Kidney epithelial cell (primary cell): ENCODE measurements at places on chromosomes 13 and 19. TPM values are rescaled to one million over a fixed set of nuclear protein-coding genes. Genes with fewer than 3 reads are reported as not detected.

Gene ODAD3
- 0.07 and 0.29 TPM in 2 replicates for total RNA-seq

Gene PRODH2
- total RNA-seq, result not detected in 2 replicates

Gene MAP4K1
- total RNA-seq, result 1.3 and 4.7 TPM in 2 replicates

Gene IGFLR1
- total RNA-seq, result 1.9 and 8.8 TPM in 2 replicates

Gene OVOL3
- not detected in 2 replicates for total RNA-seq

Gene RDH8
- not detected in 2 replicates for total RNA-seq

Gene DMKN
- total RNA-seq, result 219 and 266 TPM in 2 replicates

Gene POU2F2
- 1.4 and 2.3 TPM in 2 replicates for total RNA-seq

Gene FFAR2
- total RNA-seq, result not detected in 2 replicates

- no peak for DNase-seq
These were observed at the start of gene PLK5 for GRCh38 chr19:1523412-1524286. Gene PLK5 (plus strand): TSS chr19:1524077. CDS start chr19:1526997, 2,920 bp downstream.

DNA sequence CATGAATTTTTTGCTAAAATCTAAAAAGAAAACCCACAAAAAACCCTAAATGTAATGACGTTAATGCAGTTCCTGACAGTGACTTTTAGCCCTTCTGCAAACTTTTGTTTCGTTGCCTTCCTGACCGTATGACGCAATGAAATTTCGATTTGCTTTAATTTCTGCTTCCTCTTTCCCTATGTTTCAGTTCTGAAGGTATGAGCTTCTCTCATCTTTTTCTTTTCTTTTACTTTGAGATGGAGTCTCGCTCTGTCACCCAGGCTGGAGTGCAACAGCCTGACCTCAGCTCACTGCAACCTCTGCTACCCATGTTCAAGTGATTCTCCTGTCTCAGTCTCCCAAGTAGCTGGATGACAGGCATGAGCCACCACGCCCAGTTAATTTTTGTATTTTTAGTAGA lies 6.1 kb upstream of the LILRA5 start:
- DNase-seq, result no peak

GRCh38 chr19:48468772-48469288 lies 339 bp upstream of the CYTH2 start:
- DNase-seq, result peak; percentile 98

DNA sequence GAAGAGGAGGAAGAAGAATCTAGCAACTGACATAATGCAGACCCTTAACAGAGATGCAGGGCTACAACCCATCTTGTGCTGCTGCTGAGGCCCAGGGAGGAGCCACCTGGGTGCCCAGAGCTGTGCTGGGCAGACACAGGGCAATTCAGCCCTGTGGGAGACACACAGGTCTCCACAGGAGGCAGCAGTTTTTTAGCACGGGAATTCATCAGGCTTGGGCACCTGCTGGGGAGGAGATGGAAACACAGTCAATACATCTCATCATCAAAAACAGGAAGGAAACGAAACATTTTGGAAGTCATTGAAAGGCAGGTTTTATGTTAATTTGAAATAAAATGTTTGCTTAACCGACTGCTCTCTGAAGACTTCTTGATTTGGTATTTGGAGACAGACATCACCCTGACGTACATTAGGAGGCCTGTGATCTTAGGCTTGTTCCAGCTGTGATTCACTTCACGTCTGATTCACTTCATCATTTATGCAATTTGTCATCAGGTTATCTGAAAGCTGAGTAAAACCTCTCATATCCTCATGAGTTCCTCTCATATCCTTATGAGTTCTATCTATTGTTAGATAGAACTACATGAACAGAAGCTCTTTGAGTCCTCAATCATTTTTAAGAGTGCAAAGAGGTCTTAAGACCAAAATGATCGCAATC lies 77.4 kb downstream of the CYSLTR2 start:
- no peak for DNase-seq

- DNase-seq, result no peak
These were observed 381.6 kb downstream of the KLF5 start for GRCh38 chr13:73440296-73440895.

DNA sequence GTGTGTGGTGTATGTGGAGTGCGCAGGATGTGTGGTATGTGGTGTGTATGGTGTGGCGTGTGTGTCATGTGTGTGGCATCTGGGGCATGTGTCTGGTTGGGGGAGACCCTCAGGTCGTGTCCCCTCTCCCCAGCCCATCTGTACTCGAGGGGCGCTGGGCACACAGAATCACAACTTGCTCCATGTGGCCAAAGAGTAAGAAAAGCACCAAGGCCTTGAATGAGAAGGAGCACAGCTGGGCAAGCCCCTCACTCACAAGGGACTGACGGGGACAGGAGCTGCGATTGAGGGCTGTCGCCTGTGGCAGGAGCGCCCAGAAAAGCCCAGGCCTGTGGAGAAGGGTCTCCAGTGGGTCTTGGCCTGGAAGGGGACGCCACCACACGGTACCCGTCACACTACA lies 62.8 kb downstream of the PEPD start:
- no peak for DNase-seq

DNA sequence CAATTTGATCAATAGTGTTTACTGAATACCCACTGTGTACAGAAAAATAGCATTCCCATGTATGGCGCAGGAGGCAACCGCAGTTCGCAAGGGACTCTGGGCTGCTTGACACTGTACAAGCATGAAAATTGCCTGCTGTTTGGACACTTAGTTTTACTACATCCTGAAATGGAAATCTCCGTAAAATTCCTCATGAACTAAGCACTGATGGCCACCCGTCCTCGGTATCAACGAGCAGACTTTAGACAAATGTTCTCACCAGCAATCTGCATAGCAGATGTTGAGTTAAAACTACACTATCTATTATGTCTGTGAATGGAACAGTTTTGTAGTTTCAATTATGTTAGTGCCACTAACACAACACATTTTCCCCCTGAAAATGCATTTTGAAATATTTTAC lies 294.7 kb downstream of the DCLK1 start:
- no peak for DNase-seq

DNA sequence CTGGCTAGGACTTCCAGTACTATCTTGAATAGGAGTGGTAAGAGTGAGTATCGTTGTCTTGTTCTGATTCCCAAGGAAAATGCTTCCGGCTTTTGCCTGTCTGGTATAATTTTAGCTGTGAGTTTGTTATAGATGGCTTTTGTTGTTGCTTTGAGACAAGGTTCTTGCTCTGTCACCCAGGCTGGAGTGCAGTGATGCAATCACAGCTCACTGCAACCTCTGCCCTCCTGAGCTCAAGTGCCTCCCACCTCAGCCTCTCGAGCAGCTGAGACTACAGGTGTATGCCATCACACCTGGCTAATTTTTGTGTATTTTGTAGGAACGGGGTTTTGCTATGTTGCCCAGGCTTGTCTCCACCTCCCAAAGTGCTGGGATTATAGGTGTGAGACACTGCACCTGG lies 6.1 kb upstream of the ZNF543 start:
- DNase-seq, result no peak

- no peak for DNase-seq
These were observed 120.0 kb downstream of the CCNA1 start for GRCh38 chr13:36552334-36552733.

DNA sequence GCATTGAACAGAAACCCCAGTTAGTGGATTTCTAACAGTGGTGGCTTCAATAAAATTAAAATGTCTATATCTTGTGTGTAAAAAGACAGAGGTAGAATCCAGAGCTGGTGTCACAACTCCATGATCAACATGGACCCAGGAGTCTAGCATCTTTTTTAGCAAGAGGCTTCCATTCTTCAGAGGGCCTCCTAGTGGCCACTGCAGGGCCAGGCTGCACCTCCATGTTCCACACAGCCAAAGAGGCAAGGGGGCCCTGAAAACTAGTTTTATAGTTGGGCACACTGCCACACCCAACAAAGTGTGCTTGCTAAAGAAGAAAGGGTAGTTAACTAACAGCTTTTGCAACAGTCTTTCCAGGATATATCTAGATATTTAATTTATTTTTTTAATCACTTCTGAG lies 12.9 kb downstream of the N4BP2L1 start:
- no peak for DNase-seq

GRCh38 chr13:98370806-98371515 lies 193.9 kb upstream of the RNF113B start:
- DNase-seq, result no peak

GRCh38 chr13:95035311-95036109 lies 265.7 kb downstream of the ABCC4 start:
- DNase-seq, result no peak

DNA sequence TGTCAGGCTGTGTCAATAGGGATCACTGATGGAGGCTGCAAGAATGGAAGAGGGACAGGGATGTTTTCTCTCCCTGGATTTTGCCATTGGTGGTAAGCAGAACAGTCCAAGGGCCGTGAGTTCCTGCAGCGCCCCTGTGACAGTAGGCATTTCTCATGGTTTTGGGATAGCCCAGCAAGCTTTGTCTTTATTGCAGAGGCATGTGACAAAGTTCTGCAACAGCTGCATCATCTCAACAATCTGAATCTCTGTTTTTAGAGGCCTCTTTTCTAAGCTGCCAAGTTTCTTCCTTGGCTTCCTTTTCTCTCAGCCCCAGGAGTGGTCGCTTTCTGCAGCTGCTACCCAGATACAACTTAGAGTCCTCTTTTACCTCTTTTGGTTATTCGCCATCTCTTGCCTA lies 95.7 kb upstream of the TSHZ3 start:
- DNase-seq, result no peak

GRCh38 chr19:53101518-53101917 lies 1.7 kb downstream of the ZNF160 start:
- DNase-seq, result no peak

DNA sequence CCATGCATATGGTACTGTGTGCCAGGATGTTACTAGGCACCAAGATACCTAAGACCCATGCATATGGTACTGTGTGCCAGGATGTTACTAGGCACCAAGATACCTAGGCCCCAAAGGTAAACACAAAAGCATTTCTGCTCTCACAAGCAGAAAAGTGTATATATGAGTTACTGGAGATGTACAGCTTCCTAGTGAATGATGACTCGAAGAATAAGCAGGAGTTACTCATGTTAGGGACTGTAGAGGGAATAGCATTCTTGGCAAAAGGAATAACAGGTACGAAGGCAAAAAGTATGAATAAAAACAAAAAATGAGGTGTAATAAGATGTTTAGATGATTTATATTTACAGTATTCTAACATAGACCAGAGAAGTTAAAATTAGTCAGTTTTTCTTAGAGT lies 383.7 kb downstream of the DIAPH3 start:
- no peak for DNase-seq

DNA sequence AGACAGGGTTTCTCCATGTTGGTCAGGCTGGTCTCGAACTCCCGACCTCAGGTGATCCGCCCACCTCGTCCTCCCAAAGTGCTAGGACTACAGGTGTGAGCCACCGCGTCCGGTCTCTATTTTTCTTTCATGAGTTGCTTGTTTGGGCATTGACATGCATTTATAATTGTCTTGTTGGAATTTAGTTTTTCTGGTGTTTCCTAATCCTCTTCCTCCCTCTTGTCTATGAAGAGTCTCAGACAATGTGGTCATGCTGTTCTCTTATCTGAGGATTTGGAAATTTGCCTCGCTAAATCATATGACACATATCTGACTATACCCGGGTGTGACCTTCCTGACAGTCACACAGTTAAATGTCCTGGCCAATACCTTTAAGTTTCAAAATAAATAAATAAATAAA lies 7.4 kb upstream of the CEACAM18 start:
- DNase-seq, result no peak

DNA sequence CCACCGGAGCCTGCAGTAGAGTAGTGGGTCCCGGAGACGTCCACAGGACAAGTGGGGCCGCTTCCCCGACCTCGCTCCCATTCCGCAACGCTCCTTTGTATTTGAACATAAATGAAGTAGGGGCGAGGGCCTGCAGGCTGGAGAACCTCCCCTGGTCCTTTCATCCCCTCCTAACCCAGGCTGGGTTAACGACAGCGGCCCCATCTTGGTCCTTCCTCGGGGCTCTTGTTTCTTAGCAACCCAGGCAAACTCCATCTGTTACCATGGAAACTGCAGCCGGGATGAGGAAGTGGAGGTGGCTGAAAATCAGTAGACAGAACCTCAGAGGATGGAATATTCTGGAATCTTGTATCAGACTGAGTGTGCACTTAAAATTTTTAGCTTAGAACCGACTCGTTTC lies 132.6 kb upstream of the USP29 start:
- no peak for DNase-seq

GRCh38 chr13:44471686-44472085 lies 98.1 kb downstream of the SERP2 start:
- no peak for DNase-seq

GRCh38 chr13:98976941-98977340 lies 923 bp downstream of the DOCK9 start:
- no peak for DNase-seq

DNA sequence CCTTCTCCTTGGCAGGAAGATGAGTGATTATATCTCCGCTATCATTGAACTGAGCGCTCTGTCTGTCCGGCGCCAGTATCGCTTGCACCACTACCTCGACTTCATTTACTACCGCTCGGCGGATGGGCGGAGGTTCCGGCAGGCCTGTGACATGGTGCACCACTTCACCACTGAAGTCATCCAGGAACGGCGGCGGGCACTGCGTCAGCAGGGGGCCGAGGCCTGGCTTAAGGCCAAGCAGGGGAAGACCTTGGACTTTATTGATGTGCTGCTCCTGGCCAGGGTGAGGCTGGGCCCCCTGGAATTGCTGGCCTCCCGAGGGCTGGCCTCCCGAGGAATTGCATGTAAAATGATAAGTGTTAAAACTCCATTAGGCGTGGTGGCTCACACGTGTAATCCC lies 32.1 kb downstream of the CYP4F22 start:
- no peak for DNase-seq

DNA sequence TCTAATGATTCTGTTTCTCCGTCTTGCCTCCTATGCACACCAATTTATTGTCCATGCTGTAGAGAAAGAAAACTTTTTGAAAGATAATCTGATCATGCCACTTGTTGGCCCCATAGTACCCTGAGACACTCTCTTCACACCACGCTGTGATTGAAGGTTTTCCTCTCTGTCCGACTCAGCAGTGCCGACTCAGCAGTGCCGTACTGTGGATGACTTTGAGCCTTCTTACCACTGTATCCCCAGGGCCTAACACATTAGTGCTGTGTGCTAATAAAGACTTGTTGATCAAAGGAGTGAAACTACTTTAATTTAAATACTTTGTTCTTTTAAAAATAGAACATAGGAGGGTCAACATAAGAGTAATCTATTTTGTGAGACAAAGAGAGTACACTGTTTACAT lies 429.6 kb downstream of the KLF12 start:
- DNase-seq, result no peak

GRCh38 chr19:6099033-6099432 lies 11.3 kb downstream of the RFX2 start:
- DNase-seq, result no peak

DNA sequence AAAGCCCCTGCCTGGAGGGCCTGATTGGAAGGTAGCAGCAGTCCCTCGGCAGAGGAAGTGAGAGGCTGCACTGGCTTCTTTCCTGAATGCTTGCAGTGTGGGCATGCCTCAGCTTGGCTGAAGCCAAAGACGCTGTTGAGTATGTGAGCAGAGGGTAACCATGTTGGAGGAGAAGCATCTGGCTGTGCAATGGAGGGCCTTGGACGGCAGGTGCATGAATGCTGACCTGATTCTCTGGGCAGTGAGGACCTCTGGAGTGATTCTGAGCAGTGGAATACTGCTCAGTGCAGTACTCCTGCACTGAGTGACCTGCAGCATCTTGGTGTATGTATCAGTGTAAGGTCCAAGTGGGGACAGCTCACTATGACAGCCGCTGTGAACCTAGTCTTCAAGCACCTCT lies 46.9 kb downstream of the SOX1 start:
- DNase-seq, result no peak

- DNase-seq, result no peak
These were observed 51.5 kb downstream of the EPS15L1 start for GRCh38 chr19:16420336-16420676.

- DNase-seq, result peak; percentile 72
These were observed 47.5 kb downstream of the SPATA13 start for GRCh38 chr13:24207841-24208667.

- no peak for DNase-seq
These were observed 845.9 kb upstream of the PCDH9 start for GRCh38 chr13:68076046-68076445.

- no peak for DNase-seq
These were observed 126.6 kb upstream of the MCF2L start for GRCh38 chr13:112842343-112842856.
